Spinal cord (tissue), 10 donors: ENCODE measurements at places on chromosomes 16 and 17. TPM values are rescaled to one million over a fixed set of nuclear protein-coding genes. Genes with fewer than 3 reads are reported as not detected.

DNA sequence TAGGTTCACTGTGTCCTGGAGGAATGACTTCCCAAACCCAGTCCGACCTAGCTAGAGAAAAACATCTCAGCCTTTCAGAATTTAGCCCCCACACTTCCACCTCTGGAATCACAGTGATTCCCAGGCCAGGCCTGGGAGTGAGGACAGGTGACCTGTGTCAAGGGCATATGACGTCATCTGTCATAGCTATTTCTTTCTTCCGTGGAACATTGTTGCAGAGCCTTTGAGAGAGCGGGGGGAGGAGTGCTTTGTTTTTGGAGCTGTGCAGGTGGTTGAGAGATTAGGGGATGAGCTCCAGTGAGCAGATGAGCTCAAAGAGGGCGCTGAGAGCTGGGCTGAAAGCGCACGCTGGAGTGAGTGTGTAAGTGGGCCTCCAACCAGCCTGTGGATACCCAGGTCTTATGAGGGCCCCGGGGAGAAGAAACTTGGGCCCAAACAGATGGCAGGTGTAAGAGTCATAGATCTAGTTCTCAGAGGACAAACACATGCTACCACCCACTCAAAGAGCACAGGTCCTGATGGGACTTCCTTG is 344.8 kb downstream of the SNX29 start:
- H3K27ac ChIP-seq = no peak overlapping the region
- no peaks in the 10 kb centered on the region for H3K27me3 ChIP-seq
- no peak for DNase-seq
- H3K4me1 ChIP-seq = peaks cover 18% of the 10 kb centered on the region
- H3K4me3 ChIP-seq = no peak overlapping the region
- H3K36me3 ChIP-seq = no peaks in the 10 kb centered on the region

SYNGR3 gene
- total RNA-seq = 20.1 TPM

PPM1D gene
- total RNA-seq = 15.8 TPM

- peaks cover 81% of the 10 kb centered on the region for H3K36me3 ChIP-seq
- no peak overlapping the region for H3K27ac ChIP-seq
- H3K4me3 ChIP-seq = no peak overlapping the region
- DNase-seq = no peak
- no peaks in the 10 kb centered on the region for H3K4me1 ChIP-seq
Observed at GRCh38 chr17:28918295-28918694, 15.4 kb upstream of the DHRS13 start.

DNA sequence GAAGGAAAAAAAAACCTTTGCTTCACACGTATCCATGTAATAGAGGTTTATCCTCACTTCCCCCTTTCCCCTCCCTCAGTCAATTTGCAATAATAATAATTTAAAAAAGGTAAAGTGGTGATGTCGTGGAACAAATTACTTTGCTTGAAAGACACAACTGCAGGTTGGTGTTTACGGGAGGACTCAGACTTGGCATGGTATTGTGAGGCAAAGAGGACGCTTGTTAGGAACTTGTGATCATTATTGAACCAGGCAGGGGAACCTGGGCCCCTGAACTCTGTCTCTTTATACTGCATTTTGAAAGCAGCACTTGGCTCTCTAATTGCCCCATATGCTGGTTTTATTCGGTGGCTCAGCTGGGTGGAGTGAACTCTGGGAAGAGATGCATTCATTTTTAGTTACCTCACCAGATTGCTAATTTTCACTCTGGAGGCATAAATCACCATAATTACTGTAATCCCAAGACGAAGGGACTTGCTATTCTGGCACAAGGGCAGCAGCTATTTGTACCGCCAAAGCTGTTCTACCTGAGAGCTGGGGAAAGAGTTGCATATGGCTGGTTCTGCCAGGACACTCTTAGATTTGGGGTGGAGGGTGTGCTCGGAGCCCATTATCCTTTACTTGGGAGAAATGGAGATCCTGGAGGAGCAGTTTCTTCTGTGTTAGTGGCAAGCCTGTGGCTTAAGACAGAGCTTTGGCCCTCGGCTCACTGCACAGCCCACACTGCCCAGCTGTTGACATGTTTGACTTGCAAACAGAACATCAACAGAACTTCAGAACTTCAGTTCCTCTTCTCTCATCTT is 5.7 kb upstream of the DHX8 start:
- H3K27ac ChIP-seq = no peak overlapping the region
- peaks cover 2% of the 10 kb centered on the region for H3K4me1 ChIP-seq
- no peaks in the 10 kb centered on the region for H3K36me3 ChIP-seq
- no peaks in the 10 kb centered on the region for H3K27me3 ChIP-seq

HES7 gene
- 0.20 TPM for total RNA-seq

DNA sequence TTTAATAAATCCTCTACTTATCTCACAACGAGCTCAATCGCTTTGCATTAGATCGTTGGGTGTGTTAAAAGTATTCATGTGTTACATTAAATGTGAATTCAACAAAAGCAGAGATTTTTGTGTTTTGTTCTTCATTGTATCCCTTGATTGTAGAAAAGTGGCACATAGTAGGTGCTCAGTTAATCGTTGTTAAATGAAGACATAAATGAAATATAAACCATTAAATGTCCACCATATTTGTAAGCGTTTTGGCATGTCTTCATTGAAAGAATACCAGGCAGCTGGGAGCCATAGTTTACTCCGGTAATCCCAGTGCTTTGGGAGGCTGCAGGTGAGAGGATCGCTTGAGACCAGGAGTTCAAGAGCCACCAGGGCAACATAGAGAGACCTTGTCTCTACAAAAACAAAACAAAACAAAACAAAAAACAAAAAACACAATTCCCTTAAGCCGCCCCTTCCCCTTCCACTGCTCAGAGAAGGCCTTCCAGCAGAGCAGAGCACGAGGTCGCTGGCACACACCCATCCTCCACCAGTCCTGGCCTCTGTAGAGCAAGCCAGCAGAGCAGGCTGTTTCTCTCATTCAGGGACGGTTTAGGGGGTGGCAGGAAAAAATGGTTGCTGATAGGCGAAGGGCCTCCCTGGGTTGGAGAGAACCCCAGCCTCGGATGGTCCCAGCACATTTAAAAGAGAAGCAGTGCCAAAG is 673 bp upstream of the CHD9 start:
- no peak for DNase-seq
- no peaks in the 10 kb centered on the region for H3K27me3 ChIP-seq
- H3K27ac ChIP-seq = peak overlapping the region; percentile 92
- peaks cover 24% of the 10 kb centered on the region for H3K4me1 ChIP-seq
- peak overlapping the region; percentile 86 for H3K4me3 ChIP-seq
